K562 (cell line): ENCODE measurements at places on chromosomes 5 and 9. TPM values are rescaled to one million over a fixed set of nuclear protein-coding genes. Genes with fewer than 3 reads are reported as not detected.

PPP1R2B gene
- total RNA-seq: not detected in 2 replicates

ENG gene
- 0.40 and 0.51 TPM in 2 replicates for total RNA-seq

- DNase-seq: no peak
These were observed at the start of gene MYOT for GRCh38 chr5:137867664-137868063. Gene MYOT (plus strand): TSS chr5:137867860. CDS start chr5:137870652, 2,792 bp downstream.

GRCh38 chr9:102113191-102113590 lies 374.7 kb upstream of the GRIN3A start:
- DNase-seq: no peak

DNA sequence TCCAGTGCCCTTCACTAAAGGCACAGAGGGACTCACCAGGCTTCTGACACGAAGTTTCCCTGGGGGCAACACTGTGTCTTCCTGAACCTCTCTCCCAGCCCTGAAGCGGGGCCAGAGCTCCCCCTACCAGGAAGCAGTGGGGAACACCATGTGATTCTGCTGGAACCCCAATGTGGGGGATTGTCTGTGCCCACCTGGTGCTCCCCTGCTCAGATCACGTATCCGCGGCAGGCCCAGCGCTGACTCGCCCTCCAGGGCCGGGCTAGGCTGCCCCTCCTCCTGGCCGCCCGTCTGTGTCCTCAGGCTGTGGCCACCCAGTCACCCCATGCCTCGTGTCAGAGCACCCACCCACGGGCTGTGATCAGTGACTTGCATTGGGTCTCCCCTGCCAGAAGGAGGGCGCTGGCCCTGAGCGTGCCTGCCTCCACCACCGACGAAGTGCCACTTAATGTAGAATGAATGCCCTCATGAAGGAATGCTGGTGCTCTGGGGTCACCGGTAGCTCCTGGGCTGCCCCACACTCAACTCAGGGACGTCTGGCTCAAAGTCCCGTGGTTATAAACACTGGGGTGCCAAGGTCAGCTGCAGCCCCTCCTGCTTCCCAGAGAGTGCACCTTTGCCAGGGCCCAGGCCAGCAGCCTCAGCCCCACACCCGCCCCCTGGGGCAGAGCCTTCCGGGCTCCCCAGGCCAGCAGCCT lies 22.1 kb downstream of the SARDH start:
- DNase-seq: peak; percentile 31
